ENCODE measurements at places on chromosomes 7 and 10. TPM values are rescaled to one million over a fixed set of nuclear protein-coding genes. Genes with fewer than 3 reads are reported as not detected.

GRCh38 chr10:1050554-1050953 lies 1.6 kb upstream of the IDI1 start:
- DNase-seq: no peak

DNA sequence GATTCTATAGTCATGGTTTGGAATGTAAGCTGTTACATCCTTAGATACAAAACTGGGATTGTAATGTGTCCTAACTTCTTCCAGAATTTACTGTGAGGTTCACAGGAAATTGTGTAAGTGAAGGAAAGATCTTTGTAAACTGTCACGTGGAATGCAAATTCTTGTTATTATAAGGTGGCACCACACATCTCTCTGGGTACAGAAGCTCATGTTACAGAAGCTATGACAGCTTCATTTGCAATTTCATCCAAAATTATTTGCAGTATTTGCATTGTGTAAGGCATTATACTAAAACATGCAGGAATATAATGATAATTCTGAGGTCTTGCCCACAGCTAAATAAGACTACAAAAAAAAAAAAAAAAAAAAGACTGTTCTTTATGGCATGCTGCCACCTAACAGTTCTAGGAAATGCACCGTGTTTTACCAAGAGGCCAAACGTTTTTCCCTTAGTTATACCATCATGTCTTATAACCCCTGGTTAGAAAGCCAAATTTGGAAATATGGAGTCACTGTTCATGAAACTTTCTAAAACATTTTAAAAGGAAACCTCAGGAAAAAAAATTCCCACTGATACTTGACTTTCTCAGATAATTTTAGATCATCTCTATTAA lies 17.6 kb downstream of the MINDY3 start:
- no peak for DNase-seq

DNA sequence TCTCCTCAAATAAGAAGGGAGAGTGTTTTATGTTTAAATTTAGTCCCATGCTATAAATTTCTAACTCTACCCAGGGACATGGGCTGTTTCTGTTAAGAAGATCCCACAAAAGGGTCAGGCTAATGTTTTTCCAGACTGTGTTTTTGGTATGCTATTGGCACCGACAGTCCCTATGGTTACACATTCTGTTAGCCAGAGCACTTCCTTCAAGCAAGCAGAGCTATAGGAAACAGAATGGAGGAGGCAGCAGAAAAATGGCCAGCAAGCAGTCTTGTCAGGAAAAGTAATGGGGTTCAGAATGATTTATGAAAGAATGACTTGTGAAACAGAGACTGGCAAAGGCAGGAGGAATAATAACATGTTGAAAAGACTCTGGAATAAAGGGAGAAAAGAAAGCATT lies 44.8 kb upstream of the PHYHIPL start:
- DNase-seq: no peak

DNA sequence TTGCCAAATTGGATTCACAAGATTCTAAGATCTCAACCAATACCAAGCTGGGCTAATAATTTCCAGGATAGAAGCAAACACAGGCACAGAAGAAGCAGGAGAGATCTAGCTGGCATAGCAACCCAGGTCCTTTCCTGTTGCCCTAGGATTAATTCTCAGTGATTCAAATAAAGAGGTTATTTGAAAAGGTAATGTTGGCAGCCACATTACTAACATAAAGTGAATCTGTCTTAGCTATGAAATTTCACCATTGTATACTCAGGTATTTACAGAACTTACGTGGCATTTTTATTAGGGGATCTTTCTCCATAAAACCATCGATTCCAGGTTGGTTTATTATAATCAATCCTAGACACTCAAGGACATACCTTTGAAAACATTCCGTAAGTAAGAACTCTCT lies 379.3 kb upstream of the POM121L12 start:
- no peak for DNase-seq

GRCh38 chr10:86204421-86205305 lies 161.9 kb downstream of the GRID1 start:
- no peak for DNase-seq

The UCMA gene
- not detected for total RNA-seq

- DNase-seq: peak; percentile 84
These were observed 19.0 kb upstream of the C10orf71 start for GRCh38 chr10:49280001-49280408.

DNA sequence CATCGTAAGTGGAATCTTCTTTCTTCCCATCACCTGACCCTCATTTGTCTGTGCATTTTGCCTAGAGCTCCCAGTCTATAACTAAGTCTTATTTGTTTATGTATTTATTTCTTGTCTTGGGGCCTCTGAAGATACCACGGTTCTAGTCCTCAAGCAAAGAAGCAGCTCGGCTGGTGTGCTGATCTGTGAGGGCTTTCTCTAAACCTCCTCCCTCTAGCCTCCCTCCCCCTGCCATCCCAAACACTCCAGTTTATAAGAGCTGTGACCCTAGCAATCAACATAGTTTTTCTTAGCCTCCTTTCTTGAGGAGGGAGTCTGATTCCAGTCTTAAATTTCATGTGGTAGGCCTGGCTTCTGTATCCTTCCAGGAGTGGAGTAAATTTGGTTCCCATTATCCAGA lies 15.7 kb upstream of the NDUFA5 start:
- DNase-seq: no peak

- DNase-seq: no peak
These were observed 243.0 kb downstream of the PRPF18 start for GRCh38 chr10:13829790-13830189.

The CYP26A1 gene
- 0.30 TPM for total RNA-seq

The CALHM1 gene
- not detected for total RNA-seq

DNA sequence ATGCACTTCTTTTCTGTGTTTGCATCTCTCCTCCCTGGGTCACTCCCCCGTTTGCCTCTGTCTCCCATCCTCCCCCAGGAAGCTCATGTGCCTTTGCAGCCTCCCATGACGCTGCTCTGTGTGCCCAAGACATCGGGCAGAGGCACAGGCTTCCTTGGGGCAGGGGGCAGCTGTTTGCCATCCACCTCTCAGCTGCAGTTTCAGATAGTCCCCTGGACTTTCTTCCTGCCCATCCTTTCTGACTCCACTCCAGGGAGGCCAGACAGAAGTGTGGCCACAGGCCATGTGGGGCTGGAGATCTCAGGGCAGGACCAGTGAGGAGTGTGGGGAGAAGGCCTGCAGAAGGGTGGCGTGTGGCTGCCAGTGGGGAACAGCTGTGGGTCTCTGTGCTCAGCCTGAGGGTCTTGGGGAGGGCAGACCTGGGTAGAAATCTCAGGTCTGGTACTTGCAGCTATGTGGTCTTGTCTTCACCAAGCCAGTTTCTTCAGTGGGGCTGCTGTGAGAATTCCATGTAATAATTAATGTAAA lies 10.6 kb upstream of the SAMD8 start:
- DNase-seq: no peak

The PLEKHS1 gene
- total RNA-seq: not detected

- no peak for DNase-seq
These were observed 12.2 kb downstream of the UBE3C start for GRCh38 chr7:157150882-157151281.

The PON1 gene
- not detected for total RNA-seq

DNA sequence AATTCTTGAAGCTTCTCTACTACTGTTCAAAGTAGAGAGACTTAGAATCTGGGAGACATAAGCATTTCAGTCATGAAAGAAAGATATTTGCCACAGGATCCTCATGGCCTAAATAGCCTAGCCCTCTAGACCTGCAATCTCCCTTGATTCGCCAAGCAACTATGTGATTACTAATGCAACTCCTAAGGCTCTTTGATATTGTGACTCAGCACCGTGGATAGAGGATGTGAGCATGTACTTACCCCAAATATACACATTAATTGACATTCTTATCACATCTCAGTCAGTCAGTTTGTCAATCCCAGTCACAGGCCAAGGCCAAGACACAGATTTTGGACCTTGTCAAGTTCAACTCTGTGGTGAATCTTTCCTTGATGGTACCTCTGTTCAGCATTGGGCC lies 42.6 kb downstream of the GPR37 start:
- DNase-seq: peak; percentile 38

GRCh38 chr7:138515001-138515528 lies 55.0 kb downstream of the TRIM24 start:
- no peak for DNase-seq

The ARPC1A gene
- total RNA-seq: 75.8 TPM

DNA sequence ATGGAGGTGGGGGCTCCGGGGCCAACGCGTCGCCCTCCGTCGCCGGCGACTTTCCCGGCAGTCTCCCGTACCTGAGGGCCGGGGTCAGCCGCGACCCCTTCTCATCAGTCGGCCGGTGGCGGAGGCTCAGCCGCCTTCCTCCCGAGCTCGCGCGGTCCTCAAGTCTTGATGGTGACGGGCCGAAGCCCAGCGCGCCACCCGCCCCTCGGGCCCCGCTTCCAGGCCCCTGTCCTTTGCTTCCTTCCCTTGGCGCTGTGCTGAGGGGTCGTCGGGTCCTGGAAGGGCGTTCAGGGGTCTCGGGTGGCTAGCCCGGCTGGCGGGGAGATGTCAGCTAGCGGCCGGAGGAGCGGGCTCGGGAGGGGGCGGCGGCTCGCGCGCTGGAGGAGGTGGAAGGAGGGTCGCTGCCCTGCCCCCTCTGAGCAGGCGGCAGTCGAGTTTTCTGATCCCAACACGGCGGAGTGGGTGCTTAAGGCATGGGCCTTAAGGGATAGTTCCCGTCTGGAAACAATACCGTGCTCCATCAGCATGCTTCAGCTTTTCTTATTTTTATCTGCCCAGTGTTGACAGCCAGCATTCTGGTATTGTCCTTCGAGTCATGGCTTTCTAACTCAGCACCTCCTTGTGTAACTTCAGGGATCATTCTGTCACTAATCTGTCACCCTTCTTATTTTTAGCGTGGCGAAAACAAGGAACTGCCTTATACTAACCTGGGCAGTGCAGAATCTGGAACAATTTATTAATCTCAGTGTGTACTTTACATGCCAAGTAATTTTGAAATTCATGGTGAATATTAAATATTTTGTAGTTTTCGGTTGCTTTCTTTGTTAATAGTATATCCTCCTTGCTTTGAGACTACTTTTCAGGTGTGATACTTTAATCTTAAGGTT lies 748 bp downstream of the PHTF2 start:
- DNase-seq: peak; percentile 39

DNA sequence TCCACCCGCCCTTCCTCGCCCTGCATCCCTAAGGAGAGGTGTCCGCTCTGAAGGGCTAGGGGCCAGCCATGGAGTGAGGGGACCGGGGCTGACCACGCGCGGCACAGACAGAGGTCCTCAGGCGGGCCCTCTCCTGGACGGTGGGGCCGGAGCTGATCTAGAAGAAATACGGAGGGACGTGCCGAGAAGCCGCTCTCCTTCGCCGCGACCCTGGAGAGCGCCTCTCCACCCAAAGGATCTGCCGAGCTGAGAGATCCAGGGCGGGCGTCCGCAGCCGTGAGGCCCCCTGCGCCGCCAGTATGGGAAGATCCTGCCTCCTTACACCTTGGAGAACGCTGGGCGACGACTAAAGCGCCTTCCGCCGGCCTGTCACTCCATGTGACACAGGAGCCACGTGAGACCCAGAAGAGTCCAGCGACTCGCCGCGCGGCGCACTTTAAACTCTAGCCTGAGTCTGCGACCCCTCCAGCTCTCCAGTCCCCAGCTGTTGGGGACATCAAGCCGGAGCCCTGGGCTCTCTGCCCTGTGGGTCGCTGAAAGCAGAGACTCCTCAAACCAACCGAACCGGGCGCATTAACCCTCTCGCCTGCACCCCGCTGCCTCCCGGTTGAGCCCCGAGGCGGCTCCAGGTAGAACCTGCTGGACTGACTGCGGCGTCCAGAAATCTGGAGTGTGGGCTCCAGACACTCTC lies 1.5 kb upstream of the SFMBT2 start:
- no peak for DNase-seq

The MUC12 gene
- total RNA-seq: not detected

GRCh38 chr7:124843336-124843735 lies 77.7 kb upstream of the GPR37 start:
- no peak for DNase-seq

The ASZ1 gene
- not detected for total RNA-seq

DNA sequence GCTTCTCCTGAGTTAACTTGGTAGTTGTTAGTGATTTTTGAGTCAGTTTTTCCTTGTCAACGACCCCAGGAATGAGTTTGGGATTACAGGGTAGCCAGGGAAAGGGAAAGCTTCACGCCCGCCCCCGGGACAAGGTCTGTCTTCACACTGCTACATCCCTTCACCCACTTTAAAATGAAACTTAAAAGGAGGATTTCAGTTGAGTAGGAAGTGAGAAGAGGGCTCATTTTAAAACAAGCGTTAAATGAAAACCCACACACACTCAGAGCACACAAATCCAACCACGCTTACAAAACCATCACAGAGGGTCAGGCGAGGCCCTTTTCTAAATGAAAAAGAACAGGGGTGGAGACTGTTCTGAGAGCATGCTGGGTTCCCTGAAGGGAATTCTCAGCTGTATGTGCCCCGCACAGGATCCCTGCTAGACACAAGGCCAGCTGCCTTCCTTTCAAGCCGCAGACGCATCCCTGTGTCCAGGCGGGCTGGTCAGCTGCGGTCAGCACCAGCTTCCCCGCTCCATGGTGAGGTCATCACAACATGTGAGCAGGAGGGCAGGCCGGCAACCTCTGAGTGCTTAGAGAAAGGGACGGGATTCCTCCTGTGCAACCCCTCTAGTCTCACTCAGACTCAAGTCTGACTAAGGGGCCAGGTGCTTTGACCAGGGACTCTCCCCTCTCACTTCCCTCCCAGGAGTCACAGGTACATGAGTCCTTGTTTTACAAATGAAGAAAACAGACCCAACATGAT lies 111.8 kb downstream of the EGFR start:
- no peak for DNase-seq

DNA sequence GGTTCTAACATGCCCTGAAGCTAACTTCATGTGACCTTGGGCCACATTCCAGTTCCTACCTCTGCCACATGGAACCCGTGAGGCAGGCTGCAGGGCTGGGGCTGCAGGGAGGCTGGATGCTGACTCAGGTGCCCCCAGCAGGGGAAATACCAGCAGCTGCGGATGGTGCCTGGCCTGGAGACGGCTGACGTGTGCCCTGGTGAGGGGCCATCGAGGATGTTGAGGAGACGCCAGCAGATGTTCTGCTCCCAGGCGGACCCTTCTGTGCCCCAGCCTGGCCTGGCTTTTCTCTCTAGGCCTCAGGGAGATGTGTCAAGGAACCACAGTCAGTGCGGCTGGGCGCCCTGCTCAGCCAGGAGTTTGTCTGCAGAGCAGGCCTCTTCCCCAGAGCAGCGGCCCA lies 8.8 kb downstream of the BAG3 start:
- no peak for DNase-seq

DNA sequence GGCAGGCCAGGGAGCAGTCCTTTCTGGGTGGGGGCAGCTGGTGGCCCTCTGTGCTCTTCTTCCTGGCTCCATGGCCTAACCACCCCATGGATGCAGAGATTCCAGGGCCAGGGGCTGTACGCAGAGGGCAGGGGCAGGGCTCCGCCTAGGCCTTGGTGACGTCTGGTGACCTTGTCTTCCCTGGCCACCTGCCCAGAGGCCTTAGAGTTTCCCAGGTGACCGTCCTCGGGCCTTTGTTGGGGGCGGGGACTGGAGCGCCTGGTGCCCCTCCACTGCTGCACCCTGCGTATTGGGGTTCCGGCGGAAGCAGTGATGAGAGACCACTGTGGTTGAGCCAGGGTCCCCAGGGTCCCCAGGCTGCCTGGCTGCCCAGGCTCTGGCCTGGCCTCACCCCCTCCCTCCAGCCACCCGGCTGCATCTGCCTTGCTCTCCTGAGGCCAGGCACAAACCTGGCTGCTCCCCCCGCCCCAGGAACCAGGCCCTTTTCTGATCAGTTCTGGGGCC lies 10.3 kb downstream of the PWWP2B start:
- no peak for DNase-seq

The HILPDA gene
- 7.6 TPM for total RNA-seq
